Thyroid gland (tissue), 4 donors: ENCODE measurements at places on chromosomes 11 and 22.

DNA sequence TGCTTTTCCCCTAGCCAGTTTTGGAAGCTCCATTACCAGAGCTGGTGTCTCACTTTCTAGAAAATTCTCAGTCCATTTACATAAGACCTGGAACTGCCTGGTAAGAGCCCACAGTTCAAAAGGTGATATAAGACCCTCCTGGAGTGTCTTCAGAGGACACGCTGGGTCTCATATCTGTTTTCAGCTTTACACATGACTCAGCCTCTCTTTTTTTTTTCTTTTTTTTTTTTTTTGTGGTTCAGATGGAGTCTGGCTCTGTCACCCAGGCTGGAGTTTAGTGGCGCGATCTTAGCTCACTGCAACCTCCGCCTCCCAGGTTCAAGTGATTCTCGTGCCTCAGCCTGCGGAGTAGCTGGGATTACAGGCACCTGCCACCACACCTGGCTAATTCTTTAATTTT is 30.7 kb downstream of the WEE1 start:
- no peak for DNase-seq

- DNase-seq, result no peak
Observed at GRCh38 chr22:20520093-20520511, 12.7 kb downstream of the MED15 start.

GRCh38 chr11:68870470-68870869 is 28.8 kb upstream of the CPT1A start:
- no peak for DNase-seq

- no peak for DNase-seq
Observed at GRCh38 chr11:105670811-105671210, 60.9 kb downstream of the GRIA4 start.

GRCh38 chr22:41951898-41952474 is at the start of gene SMIM45:
SMIM45 (plus strand) TSS chr22:41952150.
- DNase-seq, result no peak

DNA sequence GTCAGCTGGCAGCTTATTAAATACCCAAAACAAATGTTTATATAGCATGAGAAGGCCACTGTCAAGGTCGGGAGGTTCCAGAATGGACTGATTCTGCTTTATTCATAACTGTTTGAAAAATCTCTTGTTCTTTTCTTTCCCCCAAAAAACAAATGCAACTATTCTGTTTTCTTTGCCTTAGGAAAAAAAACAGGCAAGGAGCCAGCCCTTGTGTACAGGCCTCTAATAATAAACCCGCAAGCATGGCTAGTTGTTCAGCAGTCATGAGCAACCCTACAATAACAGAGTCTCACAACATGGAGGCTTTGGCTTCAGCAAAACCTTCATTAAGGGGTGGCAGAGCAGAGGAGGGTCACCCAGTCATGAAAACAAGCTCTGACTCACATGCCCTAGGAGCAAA is 191.7 kb downstream of the KIRREL3 start:
- DNase-seq, result peak; percentile 37

DNA sequence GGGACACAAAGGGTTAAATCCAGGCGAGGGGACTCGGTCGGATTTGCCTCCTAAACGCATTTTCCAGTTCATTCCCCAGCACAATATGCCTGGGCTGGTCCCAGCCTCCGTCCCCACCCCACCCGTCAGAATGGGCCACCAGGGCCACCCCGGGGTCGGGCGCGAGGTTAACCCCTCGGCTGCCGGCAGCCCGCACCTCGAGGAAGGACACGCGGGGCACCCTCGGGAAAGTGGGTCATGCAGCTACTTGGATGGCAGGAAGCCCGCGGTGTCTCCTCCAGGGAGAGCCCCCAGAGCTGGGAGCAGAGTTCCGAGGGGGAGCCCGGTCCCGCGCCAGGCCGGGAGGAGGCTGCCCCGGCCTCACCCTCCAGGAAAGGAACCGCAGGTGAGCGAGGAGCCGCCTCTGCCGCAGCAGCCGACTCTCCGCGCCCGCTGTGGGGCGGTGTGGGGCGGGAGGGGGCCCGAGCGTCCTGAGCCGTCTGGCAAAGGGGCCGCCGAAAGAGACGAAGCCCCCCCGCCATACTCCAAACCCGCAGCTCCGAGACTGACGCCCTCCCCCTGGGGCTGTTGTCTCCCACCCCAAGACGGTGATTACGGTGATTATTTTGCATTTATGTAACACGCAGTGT is 1.4 kb downstream of the NECTIN1 start:
- peak; percentile 9 for DNase-seq

DNA sequence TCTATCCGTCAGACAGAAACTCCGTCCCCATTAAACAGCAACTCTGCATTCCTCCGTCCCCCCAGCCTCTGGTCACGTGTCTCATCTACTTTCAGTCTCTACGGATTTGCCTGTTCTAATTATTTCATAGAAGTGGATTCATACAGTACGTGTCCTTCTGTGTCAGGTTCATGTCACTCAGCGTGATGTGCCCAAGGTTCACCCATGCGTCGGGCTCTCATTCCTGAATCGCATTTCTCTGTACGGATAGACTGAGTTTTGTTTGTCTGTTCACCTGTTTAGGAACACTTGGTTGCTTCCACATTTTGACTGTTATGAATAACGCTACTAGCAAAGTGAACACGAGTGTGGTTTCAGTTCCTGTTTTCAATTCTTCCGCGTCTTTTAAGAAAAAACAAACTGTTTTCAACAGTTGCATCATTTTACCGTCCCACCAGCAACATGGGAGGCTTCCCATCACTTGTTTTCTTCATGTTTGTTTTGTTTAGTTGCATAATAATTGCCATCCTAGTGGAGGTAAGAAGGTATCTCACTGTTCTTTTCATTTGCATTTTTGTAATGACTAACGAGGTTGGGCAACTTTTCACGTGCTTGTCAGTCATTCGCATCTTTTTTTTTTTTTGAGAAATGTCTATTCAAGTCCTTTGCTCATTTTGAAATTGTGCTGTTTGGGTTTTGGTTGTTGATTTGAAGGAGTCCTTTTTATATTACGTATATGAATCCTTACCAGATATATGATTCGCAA is 8.9 kb upstream of the NLRP6 start:
- no peak for DNase-seq

DNA sequence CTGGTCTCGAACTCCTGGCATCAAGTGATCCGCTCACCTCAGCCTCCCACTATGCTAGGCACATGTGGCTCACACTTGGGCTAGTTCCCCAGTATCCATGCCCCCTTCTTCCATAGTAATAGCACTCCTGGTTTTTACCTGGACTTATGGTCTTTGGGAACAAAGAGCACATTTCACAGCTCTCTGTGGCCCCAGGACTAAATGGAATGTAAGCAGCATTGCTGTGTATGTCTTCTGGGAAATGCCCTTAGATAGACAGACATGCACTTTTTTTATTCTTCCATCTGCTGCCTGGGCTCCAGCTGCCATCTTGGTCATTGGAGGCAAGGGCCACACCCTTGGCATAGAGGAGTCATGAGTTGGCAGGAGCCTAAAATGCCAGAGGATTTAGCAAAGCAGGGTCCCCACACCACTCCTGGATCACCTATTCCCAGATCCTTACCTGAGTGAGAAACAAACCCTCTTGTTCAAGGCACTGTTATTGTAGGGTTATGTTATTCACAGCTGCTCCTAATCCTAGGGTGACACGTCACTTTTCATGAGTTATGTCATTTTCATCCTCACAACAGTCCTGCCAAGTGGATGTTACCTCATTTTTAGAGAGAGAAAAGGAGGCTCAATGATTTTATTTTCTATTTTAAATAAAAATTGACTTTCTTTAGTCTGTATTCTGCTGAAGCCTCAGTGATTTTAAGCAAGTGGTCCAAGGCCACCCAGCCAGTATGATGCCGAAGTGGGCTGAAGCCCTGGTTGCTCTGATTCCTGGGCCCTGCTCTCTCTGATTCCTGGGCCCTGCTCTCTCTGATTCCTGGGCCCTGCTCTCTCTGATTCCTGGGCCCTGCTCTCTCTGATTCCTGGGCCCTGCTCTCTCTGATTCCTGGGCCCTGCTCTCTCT is 15.7 kb upstream of the GDPD5 start:
- no peak for DNase-seq

- no peak for DNase-seq
Observed at GRCh38 chr11:61066645-61067044, 35.6 kb upstream of the CD5 start.

DNA sequence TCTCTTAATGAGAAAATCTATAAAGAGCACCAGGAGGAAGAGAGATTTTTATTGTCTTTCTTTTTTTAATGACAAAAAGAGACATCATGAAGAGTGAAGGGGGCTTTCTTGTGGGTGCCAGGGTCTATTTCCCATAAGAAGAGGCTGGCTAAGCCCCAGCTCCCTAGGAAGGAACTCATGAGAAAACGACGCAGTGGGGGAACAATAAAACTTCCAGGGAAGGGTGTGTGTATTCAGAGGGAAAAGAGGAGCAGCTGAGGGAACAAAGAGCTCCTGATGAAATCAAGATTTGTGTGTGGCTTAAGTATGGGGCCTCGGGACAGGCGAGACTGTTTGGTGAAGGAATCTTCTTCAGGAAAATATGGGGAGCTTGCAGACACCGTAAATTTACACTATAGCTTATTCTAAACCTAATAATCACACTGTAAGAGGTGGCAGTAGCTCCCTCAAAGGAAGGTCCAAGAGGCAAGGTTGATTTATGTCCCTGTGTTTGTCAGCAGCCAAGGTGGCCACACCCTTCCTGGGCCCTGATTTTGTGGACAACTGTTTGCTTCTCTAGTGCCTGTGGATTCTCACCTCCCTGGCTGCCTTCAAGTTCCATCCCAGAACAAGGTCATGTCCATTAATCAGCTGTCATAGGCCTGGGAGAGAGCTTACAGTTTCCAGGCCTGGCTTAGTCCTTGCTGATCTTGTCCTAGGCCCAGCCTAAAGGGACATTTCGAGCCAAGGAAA is 615.7 kb downstream of the INSC start:
- DNase-seq, result no peak

DNA sequence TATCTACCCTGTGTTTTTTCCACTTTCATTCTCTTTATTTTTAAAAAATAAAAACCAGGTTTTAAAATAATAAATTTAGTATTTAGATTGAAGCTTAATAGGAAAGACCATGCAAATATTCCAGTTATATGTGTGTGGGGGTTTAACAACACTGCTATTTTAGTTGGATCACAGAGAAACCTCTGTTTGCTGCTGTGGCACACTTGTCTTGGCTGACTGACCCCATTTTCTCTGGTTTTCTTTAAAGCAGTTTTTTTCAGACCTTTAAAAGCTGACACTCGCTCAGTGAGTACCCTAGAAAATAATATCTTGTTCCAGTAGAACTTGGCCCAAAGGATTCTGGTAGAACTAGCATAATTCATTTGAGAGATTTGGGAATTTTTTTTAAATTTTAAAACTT is 31.6 kb downstream of the ACER3 start:
- DNase-seq, result peak; percentile 12

GRCh38 chr11:131073167-131073566 is 156.9 kb upstream of the SNX19 start:
- no peak for DNase-seq

DNA sequence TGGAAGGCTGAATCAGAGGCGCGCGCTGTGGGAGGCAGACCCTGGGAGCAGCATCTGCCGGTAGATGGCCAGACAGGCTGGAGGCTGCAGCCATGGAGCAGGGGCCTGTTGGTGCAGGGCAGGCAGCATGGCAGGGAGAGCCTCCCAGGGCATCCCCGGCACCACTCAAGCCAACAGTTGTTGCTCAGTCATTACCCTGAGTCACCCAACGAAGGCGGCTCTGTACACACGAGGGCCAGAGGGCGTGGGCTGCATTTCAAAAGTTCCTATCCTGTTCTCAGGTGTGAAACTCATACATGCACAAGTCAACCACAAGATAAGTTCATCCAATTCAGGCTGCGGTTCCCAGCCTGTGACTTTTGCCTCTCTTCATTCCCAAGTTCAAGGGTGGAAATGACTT is 2.6 kb downstream of the ANO1 start:
- no peak for DNase-seq

DNA sequence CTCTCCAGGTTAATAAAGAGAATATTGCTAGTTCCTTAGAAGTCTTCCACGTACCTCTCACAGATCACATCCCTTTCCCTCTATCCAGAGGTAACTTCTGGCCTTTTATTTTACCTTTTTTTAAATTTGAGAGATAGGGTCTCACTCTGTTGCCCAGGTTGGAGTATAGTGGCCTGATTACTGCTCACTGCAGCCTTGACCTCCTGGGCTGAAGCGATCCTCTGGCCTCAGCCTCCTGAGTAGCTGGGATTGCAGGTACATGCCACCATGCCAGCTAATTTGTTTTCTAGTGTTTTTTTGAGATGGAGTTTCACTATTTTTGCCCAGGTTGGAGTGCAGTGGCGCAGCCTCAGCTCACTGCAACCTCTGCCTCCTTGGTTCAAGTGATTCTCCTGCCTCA is 24.4 kb downstream of the YAP1 start:
- no peak for DNase-seq
